Cortex of kidney (tissue), 1 donor: ENCODE measurements at places on chromosomes 6 and 20.

DNA sequence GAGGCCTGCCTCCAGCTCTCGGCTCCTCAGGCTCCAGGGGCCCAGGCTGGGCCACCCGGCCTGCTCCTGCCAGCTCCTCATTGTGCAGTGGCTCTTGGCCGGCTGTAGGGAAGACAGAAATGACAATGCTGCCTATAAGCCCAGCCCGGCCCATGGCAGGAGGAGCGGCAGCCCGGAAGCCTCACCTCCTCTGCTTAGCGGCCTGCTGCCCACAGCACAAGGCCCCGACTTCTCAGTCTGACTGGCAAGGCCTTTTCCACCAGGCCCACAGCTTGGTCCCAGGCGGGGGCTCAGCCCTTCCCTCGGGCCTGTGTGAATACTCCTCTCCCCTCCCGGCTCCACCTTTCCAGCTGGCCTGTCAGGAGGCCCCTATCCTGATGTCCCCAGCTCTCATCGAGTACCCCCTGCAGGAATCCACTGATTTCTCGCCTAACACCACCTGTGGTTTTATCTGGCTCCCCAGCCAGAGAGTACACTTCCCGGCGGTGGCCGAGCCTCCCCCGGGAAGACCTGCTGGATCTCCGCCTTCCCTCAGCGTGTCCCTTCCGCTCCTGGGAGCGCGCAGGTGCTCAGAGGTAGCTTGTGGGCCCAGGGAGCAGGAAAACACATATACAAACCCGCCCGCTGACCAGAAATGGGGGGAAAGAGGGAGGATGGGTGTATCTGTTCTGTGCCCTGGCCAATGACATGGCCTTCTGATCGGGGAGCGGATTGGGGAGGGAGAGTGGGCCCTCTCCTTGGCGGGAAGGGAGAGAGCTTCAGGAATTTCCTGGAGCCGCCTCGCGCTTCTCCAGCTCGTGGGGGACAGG lies 963 bp downstream of the DDRGK1 start:
- no peak for DNase-seq

- no peak for DNase-seq
Measured at GRCh38 chr20:3420211-3420707, 12.8 kb upstream of the DNAAF9 start.

- no peak for DNase-seq
Measured at GRCh38 chr6:71248306-71248765, 40.3 kb upstream of the OGFRL1 start.

GRCh38 chr6:119166024-119166784 lies 87.7 kb upstream of the FAM184A start:
- DNase-seq: no peak

DNA sequence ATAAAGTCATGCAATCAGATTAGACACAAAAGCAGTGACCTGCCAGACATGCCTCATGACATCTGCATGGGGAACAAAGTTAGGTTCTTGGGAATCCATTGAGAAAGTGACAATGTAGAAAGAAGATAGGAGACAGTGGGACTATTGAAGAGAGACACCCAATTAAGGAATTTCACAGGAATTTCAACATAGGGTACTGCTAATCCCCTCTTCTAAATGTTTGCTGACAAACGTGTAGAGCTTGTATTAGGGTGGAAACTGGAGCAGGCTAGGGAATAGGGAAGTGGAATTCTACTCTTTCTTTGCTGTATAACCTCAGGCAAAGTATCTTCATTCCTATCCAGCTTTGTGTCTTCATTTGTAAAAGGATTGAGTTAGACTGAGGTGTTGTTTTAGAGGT lies 409.4 kb upstream of the SASH1 start:
- no peak for DNase-seq

- no peak for DNase-seq
Measured at GRCh38 chr6:44854712-44855443, 467.4 kb downstream of the CDC5L start.
